CD14-positive monocyte (primary cell): ENCODE measurements at places on chromosomes 16 and 17.

DNA sequence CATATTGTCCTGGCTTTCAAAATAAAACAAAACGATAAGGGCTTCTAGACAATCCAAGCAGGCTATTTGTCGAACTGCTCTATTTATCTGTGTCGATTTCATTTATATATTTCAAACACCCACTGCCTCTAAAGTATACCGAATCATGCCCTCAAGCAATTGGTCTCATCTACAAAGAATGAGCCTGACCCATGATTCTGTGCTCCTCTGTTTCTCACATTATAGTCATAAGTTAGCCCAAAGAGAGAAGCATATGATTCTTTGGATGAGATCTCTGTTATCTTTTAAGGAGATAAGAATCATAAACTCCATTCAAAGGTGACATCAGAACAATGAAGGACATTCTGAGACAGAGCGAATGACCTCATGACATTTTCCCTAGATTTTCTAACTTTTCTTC, 191.1 kb downstream of the MAP2K6 start:
- peaks cover 26% of the 10 kb centered on the region for H3K4me1 ChIP-seq
- no peaks in the 10 kb centered on the region for H3K27me3 ChIP-seq
- no peak for DNase-seq
- no peak overlapping the region for H3K27ac ChIP-seq
- H3K36me3 ChIP-seq, result no peaks in the 10 kb centered on the region

- H3K36me3 ChIP-seq, result no peaks in the 10 kb centered on the region
- H3K4me3 ChIP-seq, result no peak overlapping the region
- DNase-seq, result no peak
- H3K4me1 ChIP-seq, result peaks cover 66% of the 10 kb centered on the region
- H3K27me3 ChIP-seq, result no peaks in the 10 kb centered on the region
Observed at GRCh38 chr16:88684569-88685155, 1.6 kb downstream of the SNAI3 start.

GRCh38 chr16:35795361-35796029, 2336.1 kb downstream of the TP53TG3F start:
- no peak overlapping the region for H3K4me3 ChIP-seq
- no peak for DNase-seq
- no peak overlapping the region for H3K27ac ChIP-seq
- H3K4me1 ChIP-seq, result no peaks in the 10 kb centered on the region
- no peaks in the 10 kb centered on the region for H3K27me3 ChIP-seq
- no peaks in the 10 kb centered on the region for H3K36me3 ChIP-seq

GRCh38 chr16:90083139-90083538, 6.0 kb upstream of the PRDM7 start:
- no peaks in the 10 kb centered on the region for H3K36me3 ChIP-seq
- DNase-seq, result no peak
- H3K4me3 ChIP-seq, result no peak overlapping the region
- H3K27ac ChIP-seq, result no peak overlapping the region
- peaks cover 60% of the 10 kb centered on the region for H3K4me1 ChIP-seq

- no peak overlapping the region for H3K4me3 ChIP-seq
- H3K27me3 ChIP-seq, result no peaks in the 10 kb centered on the region
- peaks cover 6% of the 10 kb centered on the region for H3K36me3 ChIP-seq
- H3K27ac ChIP-seq, result no peak overlapping the region
Observed at GRCh38 chr16:68850481-68850880, 7.2 kb downstream of the TANGO6 start.

GRCh38 chr17:21357696-21358656, 18.2 kb upstream of the KCNJ12 start:
- no peaks in the 10 kb centered on the region for H3K36me3 ChIP-seq
- no peaks in the 10 kb centered on the region for H3K4me1 ChIP-seq
- H3K27ac ChIP-seq, result no peak overlapping the region
- H3K27me3 ChIP-seq, result no peaks in the 10 kb centered on the region

GRCh38 chr17:335691-336090, 16.9 kb downstream of the RPH3AL start:
- no peak overlapping the region for H3K27ac ChIP-seq
- no peak overlapping the region for H3K4me3 ChIP-seq
- H3K4me1 ChIP-seq, result peaks cover 26% of the 10 kb centered on the region
- no peaks in the 10 kb centered on the region for H3K36me3 ChIP-seq
- no peak for DNase-seq

- H3K4me3 ChIP-seq, result no peak overlapping the region
- peaks cover 13% of the 10 kb centered on the region for H3K4me1 ChIP-seq
- no peaks in the 10 kb centered on the region for H3K27me3 ChIP-seq
- no peaks in the 10 kb centered on the region for H3K36me3 ChIP-seq
- no peak overlapping the region for H3K27ac ChIP-seq
Observed at GRCh38 chr16:78493573-78493972, 394.1 kb downstream of the WWOX start.

- H3K4me1 ChIP-seq, result no peaks in the 10 kb centered on the region
- DNase-seq, result no peak
- no peak overlapping the region for H3K4me3 ChIP-seq
- H3K36me3 ChIP-seq, result no peaks in the 10 kb centered on the region
- no peak overlapping the region for H3K27ac ChIP-seq
- H3K27me3 ChIP-seq, result no peaks in the 10 kb centered on the region
Observed at GRCh38 chr16:16778332-16778731, 399.4 kb downstream of the NPIPA7 start.

GRCh38 chr16:26963109-26963508, 103.6 kb upstream of the C16orf82 start:
- H3K4me3 ChIP-seq, result no peak overlapping the region
- no peaks in the 10 kb centered on the region for H3K4me1 ChIP-seq
- H3K27ac ChIP-seq, result no peak overlapping the region

- no peak overlapping the region for H3K4me3 ChIP-seq
- no peak for DNase-seq
- no peaks in the 10 kb centered on the region for H3K36me3 ChIP-seq
- H3K27me3 ChIP-seq, result peaks cover 82% of the 10 kb centered on the region
- H3K27ac ChIP-seq, result no peak overlapping the region
Observed at GRCh38 chr16:86287664-86288201, 222.6 kb upstream of the FOXF1 start.
